ENCODE measurements at places on chromosomes 5 and 9.

DNA sequence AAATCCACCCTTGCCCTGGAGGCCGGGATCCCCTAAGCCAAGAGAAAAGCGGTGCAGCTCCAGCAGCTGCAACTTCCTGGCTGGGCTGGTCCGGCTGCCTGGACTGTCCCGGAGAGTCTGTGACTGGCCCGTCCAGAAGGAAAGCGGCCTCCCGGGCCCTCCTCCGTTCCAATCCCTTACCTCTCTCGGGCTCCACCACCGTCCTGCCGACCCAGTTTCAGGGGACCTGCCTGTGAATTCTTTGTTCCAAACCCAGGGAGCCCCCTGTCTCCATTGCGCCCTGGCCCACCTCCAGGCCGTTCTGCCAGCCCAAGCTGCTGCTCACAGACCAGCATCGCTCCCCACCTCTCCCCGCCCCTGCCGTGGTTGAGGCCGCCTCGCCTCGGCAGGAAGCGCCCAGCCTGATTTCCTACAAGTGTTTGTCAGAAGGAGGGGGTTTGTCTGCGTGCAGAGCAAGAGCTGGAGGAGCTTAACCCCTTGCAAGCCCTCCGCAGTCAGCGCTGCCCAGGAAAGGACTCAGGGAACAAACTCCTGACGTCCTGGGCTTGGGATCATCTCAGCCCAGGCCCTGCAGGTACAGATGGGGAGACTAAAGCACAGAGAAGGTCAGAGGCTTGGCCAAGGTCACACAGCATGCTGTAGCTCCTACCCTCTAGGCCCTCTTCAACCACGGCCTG is at the start of gene AKNA:
TSS of gene AKNA (minus strand) at position 303 of the 677 bp plus-strand sequence. CDS start 6,649 bp downstream, outside the sequence.
- peak; percentile 83 for DNase-seq

DNA sequence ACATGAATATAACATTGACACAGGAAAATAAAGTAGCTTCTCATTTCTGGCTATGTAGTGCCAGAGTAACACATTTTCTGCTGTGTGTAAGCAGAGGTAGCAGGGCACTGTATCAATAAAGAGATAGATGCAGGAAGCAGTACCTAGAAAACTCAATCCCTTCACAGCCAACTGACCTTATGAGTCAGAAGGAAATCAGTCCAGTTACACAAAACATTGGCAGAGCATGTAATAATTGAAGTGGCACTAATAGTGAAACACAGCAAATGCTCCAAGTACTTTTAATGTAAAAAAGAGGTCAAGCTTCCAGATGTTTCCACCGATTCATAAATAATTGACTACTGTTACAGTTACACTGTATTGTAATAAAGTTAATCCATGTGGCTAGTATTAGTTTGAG is 706.6 kb downstream of the EFNA5 start:
- DNase-seq = no peak

GRCh38 chr5:137693951-137694721 is 41.8 kb downstream of the KLHL3 start:
- no peak for DNase-seq

DNA sequence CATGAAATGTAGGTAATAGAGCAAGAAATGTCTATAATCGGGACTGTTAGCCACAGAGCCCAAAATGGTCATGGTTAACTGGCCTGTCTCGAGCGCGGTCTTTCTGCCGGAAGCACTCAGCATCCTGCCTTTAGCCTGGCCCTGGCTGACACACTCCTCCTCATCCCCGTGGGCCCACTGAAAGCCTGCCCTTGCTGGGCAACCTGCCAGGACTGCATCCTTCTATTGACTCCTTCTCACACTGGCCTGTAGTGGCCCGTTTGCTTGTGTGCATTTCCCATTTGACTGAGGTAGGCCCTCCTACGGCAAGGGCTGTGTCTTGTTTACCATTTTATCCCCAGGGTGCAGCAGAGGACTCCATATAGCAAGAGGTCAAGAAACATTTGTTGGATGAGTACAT is 215.7 kb downstream of the ATPSCKMT start:
- no peak for DNase-seq

GRCh38 chr5:116013207-116013785 is 19.0 kb upstream of the ARL14EPL start:
- DNase-seq = no peak

DNA sequence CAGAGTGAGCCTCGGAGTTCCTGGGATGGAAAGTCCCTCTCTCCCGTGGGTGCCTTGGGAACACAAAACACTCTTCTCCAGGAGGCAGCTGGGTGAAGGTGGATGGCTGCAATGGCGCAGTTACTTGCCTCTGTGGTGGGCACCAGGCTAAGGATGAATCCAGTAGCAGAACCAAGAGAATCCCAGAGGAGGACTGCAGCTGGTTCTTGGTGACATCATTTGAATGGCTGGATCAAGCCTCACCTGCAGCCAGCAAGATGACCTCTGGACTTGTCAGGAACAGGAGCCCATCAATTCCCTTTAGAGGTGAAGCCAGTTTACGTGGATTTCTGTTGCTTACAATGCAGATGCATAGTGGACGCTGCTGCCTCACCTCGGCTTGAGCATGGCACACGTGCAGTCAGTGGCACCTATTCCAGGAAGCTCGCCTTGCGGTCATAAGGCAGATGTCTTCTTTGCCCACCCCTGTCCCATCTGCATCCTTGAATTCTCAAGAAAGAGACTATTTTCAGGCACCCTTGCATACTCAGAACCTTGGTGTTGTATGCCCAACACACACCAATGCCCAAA is 34.1 kb upstream of the ADAMTS2 start:
- DNase-seq = no peak
